Activated T-helper 2 cell treated with anti-CD3 and anti-CD28 coated beads, Interferon-gamma antibody, Interleukin-2, Interleukin-4, amounts not matched to agents 10 μg/mL and 5 μg/mL and 100 μg/mL, durations not matched to agents 14 hours and 24 hours and 36 hours (primary cell): ENCODE measurements at places on chromosomes 12 and 14.

DNA sequence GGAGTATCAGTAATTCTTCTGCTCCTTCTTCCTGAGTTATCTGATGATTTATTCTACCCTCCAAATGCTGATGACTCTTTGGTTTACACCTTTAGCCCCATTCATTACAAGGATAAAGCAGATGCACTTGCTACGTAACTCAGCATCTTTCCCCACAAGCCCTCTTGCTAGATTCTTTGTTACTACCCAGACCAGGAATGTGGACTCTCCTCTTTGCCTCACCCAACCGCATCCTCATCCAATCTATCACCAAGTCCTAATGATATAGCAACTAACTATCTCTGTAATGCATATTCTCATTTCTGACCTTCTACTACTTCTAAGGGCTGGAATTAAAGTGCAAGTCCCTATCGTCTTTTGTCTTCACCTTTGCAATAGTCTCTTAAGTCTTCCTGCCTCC, 9.2 kb downstream of the KRT1 start:
- H3K4me1 ChIP-seq = peaks cover 2% of the 10 kb centered on the region
- DNase-seq = no peak
- H3K27ac ChIP-seq = no peak overlapping the region
- peaks cover 10% of the 10 kb centered on the region for H3K27me3 ChIP-seq

- H3K4me1 ChIP-seq = no peaks in the 10 kb centered on the region
- no peaks in the 10 kb centered on the region for H3K27me3 ChIP-seq
- no peak overlapping the region for H3K27ac ChIP-seq
- DNase-seq = no peak
- H3K36me3 ChIP-seq = no peaks in the 10 kb centered on the region
Observed at GRCh38 chr14:79552778-79553177, 658.5 kb downstream of the DIO2 start.

DNA sequence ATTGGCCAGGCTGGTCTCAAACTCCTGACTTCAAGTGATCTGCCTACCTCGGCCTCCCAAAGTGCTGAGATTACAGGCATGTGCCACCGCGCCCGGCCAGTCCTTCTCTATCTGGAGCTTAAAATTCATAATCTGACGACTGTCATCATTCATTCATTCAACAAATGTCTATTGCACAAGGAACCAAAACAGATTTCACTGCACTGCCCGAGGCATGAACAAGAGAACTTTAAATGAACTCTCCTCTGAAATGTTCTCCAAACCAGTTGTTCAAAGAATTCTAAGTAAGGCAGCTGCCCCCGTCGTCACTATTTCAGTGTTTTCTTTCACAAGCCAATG, 44.8 kb upstream of the METAP2 start:
- peaks cover 2% of the 10 kb centered on the region for H3K27me3 ChIP-seq
- no peaks in the 10 kb centered on the region for H3K36me3 ChIP-seq

- no peak overlapping the region for H3K27ac ChIP-seq
- H3K4me3 ChIP-seq = no peak overlapping the region
- peaks cover 20% of the 10 kb centered on the region for H3K36me3 ChIP-seq
- no peak for DNase-seq
- no peaks in the 10 kb centered on the region for H3K27me3 ChIP-seq
Observed at GRCh38 chr12:92365836-92366235, 220.2 kb upstream of the BTG1 start.

- H3K36me3 ChIP-seq = no peaks in the 10 kb centered on the region
- no peaks in the 10 kb centered on the region for H3K4me1 ChIP-seq
- H3K27ac ChIP-seq = peak overlapping the region; percentile 47
Observed at GRCh38 chr14:82642425-82642824, 1108.8 kb upstream of the SEL1L start.

DNA sequence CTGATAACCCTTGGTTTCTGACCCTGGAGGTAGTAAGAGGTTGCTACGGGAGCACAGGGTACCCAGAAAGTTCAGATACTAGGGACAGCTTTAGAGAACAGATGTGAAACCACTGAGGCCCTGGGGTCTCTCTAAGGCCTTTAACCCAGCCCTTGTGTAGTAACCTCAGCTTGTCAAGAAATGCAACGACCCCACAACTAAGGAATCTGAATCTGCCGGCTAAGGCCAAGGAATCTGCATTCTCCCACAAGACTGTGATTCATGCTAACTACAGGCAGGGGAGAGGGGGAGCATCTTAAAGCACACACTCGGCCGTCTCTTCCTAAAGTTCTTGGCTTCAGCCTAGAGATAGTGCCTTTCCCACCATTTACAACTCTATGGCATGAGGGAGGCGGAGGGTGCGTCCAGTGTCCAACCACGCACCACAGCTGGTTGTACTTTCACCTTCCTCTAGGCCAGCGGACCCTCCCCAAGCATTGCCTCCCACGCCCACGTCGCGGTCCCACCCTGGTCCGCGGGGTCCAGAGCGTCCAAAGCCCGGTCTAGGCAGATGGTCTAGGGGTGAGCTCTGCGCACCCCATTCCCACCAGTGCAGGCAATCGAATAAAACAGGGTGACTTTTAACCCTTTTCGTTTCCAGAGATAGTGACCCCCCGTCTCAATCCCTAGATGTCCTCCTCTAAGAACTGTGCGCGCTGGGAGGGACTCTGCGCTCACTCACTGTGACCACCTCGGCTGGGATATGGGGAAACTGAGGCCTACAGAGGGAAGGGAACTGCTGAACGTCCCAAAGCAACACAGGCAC, 735 bp upstream of the VASH1 start:
- no peak for DNase-seq
- H3K27me3 ChIP-seq = peaks cover 48% of the 10 kb centered on the region
- H3K4me3 ChIP-seq = peak overlapping the region; percentile 73
- peaks cover 8% of the 10 kb centered on the region for H3K4me1 ChIP-seq

GRCh38 chr12:27672643-27673042, 23.6 kb upstream of the REP15 start:
- H3K36me3 ChIP-seq = no peaks in the 10 kb centered on the region
- H3K4me3 ChIP-seq = no peak overlapping the region
- no peak for DNase-seq
- no peaks in the 10 kb centered on the region for H3K27me3 ChIP-seq
- H3K27ac ChIP-seq = no peak overlapping the region
- no peaks in the 10 kb centered on the region for H3K4me1 ChIP-seq

GRCh38 chr14:68935761-68936214, 43.3 kb downstream of the ACTN1 start:
- no peaks in the 10 kb centered on the region for H3K27me3 ChIP-seq
- peaks cover 25% of the 10 kb centered on the region for H3K4me1 ChIP-seq
- H3K27ac ChIP-seq = no peak overlapping the region
- H3K36me3 ChIP-seq = peaks cover 4% of the 10 kb centered on the region

- no peak overlapping the region for H3K4me3 ChIP-seq
- H3K27me3 ChIP-seq = no peaks in the 10 kb centered on the region
- H3K36me3 ChIP-seq = no peaks in the 10 kb centered on the region
Observed at GRCh38 chr12:79548610-79548924, 142.2 kb downstream of the PAWR start.

DNA sequence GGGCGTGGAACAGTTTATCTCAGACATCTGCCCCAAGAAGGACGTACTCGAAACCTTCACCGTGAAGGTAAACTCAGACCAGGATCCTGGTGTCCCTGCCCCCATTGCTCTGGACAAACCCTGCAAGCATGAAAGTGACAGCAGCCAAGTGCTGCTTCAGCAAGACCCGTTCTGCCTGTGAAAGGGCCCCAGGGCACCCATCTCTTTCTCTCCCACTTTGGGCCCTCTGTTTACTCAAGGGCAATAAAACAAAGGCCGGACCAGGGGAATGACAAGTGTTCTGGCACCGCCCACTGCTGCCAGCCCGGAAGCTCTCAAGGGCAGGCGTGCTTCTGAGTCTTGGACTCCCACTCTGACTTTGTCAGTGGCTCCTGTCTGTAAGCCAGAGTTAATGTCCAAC, 35.3 kb downstream of the CD9 start:
- no peaks in the 10 kb centered on the region for H3K36me3 ChIP-seq
- no peak overlapping the region for H3K4me3 ChIP-seq
- no peak for DNase-seq
- peaks cover 18% of the 10 kb centered on the region for H3K4me1 ChIP-seq
- no peak overlapping the region for H3K27ac ChIP-seq

DNA sequence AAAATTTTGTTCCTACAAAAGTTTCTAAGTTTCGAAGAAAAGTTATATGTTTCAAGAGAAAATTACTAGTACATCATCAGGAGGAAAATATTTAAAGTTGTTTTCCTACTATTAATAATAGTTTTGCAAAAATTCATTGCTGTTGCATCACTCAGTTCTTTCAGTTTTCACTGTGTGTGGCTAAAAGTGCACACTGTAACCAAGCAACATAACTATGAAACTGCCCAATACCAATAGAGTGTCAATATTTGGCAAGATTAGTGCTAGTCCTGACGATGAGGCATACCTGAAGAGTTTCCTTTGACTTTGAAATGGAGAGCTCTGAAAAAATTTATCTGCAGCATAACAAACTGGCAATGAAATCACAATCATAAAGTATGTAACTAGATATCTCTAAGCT, 194.3 kb downstream of the CPNE8 start:
- H3K27ac ChIP-seq = no peak overlapping the region
- no peaks in the 10 kb centered on the region for H3K27me3 ChIP-seq
- H3K36me3 ChIP-seq = no peaks in the 10 kb centered on the region
- no peak overlapping the region for H3K4me3 ChIP-seq
